Stimulated activated CD4-positive, alpha-beta T cell treated with anti-CD3 and anti-CD28 coated beads, TNF-alpha, amount 100 ng/mL, for 1 hour (primary cell): ENCODE measurements at places on chromosomes 1 and 21.

DNA sequence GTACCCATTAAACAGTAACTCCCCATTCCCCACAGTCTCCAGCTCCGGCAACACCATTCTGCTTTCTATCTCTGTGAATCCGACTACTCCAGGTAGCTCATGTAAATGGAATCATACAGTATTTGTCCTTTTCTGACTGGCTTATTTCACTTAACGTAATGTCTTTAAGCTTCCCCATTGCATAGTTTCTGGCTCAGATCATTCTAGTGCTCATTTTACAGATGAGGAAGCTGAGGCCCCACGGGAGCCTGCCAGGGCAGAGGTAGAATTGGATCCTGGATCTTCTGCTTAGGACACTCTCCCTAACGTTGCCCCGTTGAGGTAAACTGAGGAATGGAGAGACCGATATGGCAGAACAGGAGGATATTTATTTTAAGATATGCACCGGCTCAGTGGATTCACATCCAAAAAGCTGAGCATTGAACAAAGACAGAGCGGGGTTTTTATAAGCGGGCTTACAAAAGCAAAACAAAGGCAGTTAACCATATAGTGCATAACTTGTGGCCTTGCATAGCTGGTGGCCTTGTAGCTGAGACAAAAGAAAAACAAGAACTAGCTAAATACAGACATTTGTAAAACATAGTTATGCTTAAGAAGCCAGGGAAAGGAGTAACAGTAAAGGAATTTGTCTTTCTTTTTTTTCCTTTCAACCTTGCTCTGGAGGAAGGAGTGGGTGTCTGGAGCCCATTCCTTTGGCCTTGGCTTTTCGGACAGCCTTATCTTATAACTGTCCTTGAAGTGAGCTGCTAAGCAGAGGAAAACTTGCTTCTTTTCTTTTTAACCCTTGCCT is 15.3 kb upstream of the KLHDC8A start:
- no peak for DNase-seq

DNA sequence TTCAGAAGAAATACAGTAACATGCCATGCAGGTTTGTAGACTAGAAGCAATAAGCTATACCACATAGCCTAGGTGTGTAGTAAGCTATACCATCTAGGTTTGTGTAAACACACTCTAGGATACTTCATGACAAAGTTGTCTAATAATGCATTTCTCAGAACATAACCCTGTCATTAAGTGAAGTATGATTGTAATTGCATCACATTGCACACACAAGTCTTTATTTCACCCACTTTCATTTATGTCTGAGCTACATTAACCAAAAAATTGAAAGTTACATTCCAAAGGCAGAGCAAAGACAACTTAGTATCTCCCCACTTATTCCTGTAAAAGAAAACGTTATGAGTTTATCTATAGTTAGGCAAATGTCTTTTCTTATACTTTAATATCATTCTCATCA is 64.5 kb upstream of the ATF3 start:
- no peak for DNase-seq

DNA sequence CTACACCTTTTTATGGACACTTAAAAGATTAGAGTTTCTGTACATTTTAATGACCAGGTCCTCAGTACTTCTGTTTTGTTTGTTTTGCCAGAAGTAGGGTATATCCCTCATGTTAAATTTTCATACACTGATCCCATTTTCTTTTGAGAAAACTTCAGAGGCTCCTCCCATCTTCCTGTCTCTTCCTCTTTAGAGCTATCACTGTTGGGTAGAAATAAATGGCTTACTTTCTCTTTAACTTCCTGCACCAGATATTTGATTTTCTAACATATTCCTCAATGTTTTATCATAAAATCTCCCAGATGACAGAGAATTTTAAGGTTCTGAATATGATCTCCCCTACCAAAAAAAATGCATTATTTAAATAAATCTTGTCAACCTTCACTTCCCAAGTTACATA is 23.4 kb downstream of the VAV3 start:
- no peak for DNase-seq

DNA sequence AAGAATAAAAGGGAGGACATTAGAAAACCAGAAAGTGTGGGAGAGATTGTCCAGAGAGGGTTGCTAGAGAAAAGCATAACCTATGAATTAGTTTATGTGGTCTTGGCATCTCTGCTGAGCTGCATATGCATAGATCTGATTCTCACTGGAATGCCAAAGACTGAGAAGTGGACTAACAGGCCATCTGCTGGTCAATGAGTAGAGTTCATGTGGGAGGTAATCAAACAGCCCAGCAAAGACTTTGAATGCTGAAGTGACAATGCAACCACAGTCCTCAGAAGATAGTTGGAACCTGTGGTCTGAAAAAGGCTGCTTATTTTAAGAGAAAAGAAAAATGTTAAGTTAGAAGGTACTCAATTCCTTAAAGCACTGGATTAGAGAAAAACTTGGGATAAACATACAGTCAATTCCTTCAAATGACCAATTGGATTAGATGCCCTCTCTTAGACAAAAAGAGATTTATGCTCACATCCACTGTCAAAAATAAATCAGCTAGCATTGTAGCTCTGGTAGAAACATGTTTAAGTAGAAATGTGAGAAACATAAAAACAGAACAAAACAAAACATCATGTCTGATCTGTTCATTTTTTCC is 382.8 kb downstream of the AMY1C start:
- no peak for DNase-seq

- no peak for DNase-seq
These were observed 71.2 kb downstream of the LHX4 start for GRCh38 chr1:180301135-180301742.

- DNase-seq = no peak
These were observed 222.8 kb downstream of the HLX start for GRCh38 chr1:221101807-221102605.

DNA sequence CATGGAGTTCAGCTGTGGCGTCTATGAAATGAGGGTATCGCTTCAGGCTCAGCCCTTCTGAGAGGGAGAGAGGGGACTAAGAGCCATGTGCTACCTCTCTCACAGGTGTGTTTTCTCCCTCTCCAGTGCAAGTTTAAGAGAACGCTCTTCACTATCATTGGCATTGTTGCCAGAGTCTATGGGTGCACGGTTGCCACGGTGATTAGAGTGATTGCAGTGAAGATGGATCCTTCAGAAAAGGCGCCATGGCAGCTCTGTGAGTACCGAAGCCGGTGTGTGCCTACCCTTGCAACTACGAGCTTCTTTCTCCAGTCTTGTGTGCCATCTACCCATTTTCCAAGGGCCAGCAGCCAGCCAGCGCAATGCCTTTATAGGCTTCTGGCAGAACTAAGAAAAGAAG is 290.5 kb downstream of the OMA1 start:
- no peak for DNase-seq

DNA sequence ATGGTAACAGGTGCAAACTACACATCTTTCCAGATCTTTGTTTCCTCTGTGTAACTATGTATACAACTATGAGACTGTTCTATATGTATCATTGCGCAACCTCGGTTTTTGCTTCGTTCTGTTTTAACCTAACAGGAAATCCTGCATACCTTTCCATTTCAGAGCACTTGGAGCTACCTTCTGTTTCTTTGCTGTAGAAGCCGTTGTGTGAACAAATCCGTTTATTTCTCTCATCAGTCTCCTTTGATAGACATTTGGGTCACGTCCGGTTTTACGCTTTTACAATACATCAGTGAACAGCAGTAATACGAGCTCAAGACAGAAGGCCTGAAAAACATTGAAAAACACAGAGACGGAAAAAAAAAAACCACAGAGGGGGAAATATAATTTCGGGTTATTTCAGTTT is 10.5 kb downstream of the ATP5IF1 start:
- DNase-seq = no peak

GRCh38 chr1:4019606-4020331 is 119.7 kb upstream of the C1orf174 start:
- DNase-seq = no peak

- no peak for DNase-seq
These were observed 20.7 kb upstream of the TMPRSS15 start for GRCh38 chr21:18424276-18424675.

DNA sequence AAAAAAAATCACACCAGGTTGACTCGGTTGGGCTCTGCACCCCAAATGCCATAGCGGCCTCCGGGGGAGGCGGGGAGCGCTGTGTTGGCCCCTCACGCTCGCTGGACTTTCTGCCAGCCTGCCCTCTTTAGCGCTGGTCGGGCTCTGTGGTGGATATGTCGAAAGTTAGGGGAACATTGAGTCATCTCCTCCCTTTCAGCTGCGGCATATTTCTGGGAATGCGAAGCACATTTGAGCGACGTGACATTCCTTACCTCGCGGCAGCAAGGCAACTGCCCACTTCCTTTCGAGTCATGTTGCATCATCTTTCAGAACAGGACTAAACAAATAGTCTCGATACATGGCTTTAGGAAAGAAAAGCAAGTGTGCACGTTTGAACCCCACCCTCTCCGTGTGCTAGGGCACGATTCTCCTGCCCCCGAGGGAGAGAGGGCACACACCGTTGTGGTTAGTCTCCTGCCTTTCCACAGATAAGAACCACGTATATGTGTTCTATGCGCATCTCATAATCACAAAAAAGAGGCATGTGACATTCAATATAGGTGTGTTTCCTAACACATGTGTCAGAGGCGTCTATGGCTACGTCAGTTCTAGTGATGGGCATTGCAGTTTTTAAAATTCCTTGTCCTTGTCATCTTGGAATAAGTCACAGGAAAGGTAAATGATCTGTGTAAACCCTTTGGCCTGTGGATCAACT is 105.9 kb upstream of the SLC45A1 start:
- DNase-seq = no peak

DNA sequence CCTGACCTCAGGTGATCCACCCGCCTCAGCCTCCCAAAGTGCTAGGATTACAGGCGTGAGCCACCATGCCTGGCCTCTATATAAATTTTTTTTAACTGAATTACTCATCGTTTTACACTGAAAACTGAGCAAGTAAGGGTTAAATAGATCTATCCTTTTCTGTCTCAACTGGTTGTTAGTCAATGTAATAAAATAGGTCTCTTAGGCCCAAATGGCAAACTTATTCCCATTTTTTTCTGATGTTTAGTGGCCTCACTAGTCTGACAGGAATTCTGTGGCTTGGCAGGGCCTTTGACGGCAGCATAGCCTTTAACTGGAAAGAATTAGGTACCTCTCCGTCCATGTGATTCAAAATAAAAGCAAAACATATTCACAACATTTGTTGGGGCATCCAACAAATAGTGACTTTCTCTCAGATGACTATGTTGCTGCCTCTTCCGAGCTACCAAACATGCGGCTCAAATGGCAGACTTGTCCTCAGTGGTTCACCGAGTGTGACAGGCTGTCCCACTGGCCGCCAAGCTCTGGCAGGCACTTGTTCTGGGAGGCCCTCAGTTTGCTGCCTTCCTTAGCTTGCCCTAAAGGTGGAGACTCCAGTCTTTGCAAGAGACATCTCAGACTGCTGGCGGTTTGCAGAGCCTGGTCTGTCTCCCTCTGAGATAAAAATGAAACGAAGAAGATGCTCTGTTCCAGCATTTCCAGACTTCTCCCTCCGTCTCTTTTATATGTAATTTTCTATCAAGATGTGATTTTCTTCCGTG is 17.4 kb downstream of the ATP1A4 start:
- DNase-seq = no peak

- DNase-seq = no peak
These were observed 683.3 kb upstream of the CXADR start for GRCh38 chr21:16829532-16829931.

GRCh38 chr1:21822349-21822748 is 10.3 kb downstream of the LDLRAD2 start:
- DNase-seq = no peak

DNA sequence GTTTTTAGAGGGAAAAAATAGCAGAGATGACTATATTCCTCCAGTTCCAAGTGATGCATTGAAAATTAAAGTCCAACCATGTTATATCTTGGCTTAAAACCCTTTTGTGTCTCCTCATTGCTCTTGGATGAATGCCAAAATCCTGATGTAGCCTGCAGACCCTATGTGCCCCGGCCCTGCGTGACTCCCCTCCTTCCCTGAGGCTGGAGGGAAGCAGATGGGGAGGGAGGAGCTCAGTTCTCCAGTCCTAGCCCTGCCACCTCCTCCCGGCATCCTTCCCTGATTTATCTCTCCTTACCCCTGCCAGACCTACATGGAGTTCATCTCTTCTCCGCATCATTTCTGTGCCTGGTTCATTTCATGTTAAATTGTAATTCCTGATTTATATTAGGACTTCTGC is 397.4 kb downstream of the PTPRU start:
- no peak for DNase-seq

DNA sequence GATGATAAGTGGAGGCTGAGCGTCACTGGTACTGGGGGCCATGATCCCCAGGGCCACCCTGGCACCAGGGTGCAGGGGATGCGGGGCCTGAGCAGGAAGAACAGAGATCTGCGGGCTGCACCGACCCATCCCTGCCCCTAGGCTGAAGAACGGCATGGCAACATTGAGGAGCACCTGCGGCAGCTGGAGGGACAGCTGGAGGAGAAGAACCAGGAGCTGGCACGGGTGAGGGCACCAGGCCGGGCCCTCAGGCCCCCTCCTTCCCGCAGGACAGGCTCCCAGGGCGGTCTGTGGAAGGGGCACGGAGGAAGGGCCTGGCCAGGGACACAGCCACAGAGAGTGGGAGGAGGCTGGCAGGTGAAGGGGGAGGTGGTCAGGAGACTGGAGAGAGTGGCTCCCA is 21.8 kb downstream of the PPFIA4 start:
- DNase-seq = no peak

- no peak for DNase-seq
These were observed at the start of gene TNFRSF18 for GRCh38 chr1:1206376-1206965. Gene TNFRSF18 (minus strand): TSS chr1:1206592. CDS start chr1:1206571, 21 bp downstream.

DNA sequence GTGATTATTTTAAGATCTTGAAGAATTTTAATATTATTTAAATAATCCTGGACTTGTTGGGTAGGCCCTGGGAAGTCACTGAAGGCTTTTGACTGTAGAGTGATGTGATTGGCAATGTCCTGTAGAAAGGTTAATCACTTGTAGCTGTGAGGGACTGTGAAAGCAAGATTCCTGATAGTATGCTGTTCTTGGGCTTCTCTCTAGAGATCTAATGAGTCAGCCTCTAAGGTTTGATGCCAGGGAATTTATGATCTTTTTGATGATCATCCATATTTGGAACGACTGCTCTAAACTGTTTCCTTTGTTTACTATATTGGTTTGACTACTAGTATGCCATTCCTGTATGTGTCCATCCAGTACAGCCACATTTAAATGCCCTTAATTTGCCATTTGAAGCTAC is 56.5 kb downstream of the CAMSAP2 start:
- no peak for DNase-seq

GRCh38 chr1:181259026-181259745 is 170.7 kb downstream of the IER5 start:
- no peak for DNase-seq

DNA sequence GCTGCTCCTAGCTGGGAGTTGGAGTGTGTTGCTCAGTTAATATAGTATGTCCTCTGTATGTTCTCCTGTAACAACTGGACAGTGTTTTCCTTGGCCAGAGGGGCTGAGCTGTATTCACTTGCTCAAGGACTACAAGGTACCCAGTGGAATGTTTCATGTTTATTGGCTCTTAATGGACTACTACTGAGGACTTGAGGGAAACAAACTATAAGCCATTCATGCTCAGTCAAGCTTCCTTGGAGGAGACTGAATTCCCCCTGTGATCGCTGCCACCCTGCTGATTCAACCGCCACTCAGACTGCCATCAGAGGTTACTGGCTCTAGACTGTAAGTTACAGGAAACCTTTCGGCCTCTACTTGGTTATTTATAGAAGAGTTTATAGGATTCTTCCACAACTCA is 166.6 kb downstream of the ZC3H11B start:
- DNase-seq = no peak

GRCh38 chr1:179923029-179923428 is 31.6 kb upstream of the CEP350 start:
- DNase-seq = no peak
